ENCODE measurements at places on chromosomes 16 and 17.

DNA sequence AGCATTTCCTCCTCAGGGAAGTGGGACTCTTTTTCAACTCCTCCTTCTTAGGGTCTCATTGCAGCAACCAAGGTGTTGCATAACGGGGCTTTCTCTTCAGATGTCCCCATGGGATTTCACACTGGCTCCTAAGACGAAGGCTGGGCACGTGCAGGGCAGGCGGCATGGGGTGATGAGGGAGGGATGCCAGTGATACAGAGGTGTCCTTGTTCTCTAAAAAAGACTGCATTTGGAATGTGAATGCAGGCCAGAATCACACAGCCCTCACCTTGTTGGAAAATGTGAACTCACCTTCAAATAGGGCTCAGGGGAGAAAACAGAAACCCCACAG lies 105.6 kb downstream of the XYLT1 start:
- no peak for DNase-seq

DNA sequence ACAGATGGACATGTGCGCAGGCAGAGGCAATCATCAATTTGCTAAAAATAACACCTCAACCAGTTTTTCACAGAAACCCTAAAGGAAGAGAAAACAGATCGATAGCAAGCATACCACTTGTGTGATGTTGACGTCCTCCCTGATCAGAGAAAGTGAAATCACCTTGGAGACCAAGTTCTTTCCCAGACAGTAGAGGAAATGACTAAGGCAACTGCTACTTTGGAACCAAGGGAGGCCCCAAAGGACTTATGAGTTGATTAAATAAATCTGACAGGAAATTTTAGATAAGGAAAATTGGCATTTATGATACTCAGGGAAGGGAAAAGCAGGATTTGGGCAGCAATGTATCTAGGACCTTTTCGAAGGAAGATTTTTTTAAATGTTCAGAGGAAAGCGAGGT lies 267.1 kb upstream of the ASIC2 start:
- DNase-seq: no peak

GRCh38 chr17:42530952-42531454 lies 5.0 kb upstream of the NAGLU start:
- DNase-seq: no peak

- no peak for DNase-seq
These were observed 39.4 kb upstream of the PHB1 start for GRCh38 chr17:49454050-49454449.

GRCh38 chr17:39636927-39637736 lies at the start of gene STARD3:
STARD3 (plus strand) TSS chr17:39637144; CDS start chr17:39653532, 16,388 bp downstream.
- DNase-seq: peak; percentile 89

DNA sequence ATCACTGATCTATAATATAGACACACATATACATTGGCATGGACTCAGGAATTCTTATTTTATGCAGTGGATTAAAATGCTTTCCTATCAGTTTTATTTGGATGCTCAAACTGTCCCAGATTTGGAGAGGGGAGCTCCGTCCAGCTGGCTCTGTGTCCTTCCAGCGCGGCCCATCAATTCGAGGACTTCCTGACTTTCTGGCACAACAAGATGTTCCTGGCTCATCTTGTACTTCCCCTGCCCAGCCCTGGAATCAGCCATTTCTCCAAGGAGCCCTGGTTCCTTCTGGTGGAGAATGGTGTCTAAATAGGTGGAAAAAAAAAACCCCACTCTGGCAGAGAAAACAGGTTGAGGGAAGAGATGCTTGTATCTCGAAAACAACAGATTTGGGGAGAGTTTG lies 94.5 kb downstream of the CRISPLD2 start:
- DNase-seq: no peak

GRCh38 chr17:57676543-57676942 lies 68.6 kb downstream of the CCDC182 start:
- DNase-seq: no peak

DNA sequence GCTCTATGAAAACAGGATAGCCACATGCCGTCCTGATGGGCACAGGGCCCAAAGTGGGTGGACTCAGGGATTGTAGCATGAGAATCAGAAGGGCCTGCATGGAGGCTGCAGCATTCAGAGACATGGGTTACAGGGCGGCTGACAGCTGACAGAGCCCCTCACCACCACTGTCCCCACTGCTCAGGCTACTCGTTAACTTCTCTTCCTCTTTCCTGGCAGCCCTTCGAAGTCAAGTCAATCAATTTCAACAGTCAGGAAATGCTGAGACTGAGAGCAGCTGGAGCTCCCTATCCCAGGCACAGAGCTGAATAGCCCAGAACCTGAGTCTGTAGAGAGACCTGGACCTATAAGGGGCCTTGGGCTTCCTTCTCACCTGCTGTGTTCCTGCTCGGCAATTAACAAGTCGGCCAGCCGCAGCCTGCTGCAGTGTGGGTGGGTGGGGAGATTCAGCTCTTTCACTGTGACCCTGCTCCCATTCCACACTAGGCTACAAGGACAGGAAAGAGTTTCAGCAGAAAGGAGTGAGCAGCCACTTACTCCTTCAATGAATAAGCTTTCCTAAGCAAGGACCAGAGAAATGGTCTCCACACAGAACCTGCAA lies 76.9 kb downstream of the TEX14 start:
- DNase-seq: no peak

DNA sequence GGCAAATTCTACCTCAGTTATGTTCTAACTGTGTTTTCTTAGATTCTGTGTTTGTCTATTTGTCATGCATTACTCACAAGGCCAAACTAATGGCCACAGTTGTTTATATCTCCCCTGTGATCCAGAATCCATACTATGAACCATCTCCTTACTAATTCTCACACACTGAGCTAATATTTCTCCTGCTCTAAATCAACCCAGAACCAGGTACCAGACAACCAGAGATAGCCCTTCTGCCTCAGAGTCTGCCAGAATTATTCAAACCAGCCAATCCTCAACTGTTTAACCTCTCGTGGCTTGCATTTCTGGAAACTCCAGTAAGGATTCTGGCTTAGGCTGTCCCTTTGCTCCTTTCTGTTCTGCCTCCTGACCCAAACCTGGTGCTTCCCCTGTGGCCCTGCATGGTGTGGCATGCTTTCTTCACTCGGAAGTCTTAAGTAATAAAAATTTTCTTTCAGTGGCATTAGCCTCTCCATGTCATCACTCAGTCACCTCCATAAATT lies 59.4 kb downstream of the EFCAB5 start:
- no peak for DNase-seq

DNA sequence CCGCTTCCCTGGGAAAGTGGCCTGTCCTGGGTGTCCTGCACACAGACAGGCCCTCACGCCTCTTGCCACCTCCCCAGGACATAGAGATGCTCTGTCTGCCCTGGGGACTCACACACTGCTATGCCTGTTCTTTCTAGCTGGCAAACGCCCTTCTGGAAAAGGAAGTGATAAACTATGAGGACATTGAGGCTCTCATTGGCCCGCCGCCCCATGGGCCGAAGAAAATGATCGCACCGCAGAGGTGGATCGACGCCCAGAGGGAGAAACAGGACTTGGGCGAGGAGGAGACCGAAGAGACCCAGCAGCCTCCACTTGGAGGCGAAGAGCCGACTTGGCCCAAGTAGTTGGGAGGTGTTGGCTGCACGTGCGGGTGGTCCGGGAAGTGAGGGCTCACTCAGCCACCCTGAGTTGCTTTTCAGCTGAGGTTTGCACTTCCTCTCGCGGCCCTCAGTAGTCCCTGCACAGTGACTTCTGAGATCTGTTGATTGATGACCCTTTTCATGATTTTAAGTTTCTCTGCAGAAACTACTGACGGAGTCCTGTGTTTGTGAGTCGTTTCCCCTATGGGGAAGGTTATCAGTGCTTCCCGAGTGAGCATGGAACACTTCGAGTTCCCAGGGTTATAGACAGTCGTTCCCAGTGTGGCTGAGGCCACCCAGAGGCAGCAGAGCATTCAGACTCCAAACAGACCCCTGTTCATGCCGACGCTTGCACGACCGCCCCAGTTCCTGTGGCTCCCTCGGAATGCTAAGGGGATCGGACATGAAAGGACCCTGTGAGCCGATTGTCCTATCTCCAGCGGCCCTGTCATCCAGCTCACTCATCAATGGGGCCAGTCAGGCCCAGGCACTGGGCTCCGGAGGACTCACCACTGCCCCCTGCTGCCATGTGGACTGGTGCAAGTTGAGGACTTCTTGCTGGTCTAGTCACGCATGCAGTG lies 3.5 kb upstream of the RPL13 start:
- peak; percentile 83 for DNase-seq

- no peak for DNase-seq
These were observed 1.1 kb downstream of the VASN start for GRCh38 chr16:4372578-4373355.

GRCh38 chr17:63998721-63999679 lies 849 bp downstream of the PRR29 start:
- DNase-seq: no peak

- no peak for DNase-seq
These were observed 29.3 kb downstream of the PRSS54 start for GRCh38 chr16:58265480-58266052.

- DNase-seq: no peak
These were observed 8.2 kb downstream of the POLR2C start for GRCh38 chr16:57470711-57471110.

GRCh38 chr17:14919631-14920213 lies 345.4 kb downstream of the PMP22 start:
- no peak for DNase-seq

GRCh38 chr17:73976676-73977521 lies 226.6 kb upstream of the RPL38 start:
- DNase-seq: no peak

GRCh38 chr17:79813297-79814126 lies 16.6 kb upstream of the CBX8 start:
- DNase-seq: no peak

DNA sequence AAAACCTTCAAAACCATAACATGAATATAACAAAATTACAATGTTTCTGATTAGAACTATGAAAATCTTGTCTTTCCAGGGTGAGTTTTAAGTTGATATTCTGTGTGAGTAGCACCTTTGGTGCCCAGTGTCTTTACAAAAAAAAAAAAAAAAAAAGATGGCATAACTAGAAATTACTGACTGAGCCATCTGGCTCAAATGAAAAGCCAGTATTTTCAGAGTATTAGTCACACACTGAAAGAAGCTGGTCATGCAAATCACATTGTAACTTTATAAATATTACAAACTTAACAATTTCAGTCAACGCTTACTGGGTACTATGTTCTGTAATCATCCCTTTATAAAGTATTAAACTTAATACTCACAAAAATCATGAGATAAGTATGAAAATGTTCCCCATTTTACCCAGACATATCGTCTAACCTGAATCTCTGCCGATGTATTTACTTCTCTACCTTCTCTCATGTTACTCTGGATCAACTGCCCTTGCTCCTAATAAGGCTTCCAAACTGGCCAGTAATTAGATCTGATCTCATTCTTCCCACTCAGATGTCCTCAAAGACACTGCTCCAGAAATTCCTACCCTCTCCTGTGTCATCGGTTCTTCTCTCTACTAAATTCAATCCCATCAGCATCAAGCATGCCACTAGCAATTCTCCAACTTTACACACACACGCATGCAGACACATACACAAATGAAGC lies 25.4 kb downstream of the UBE2G1 start:
- DNase-seq: no peak

GRCh38 chr17:81135505-81136278 lies 29.6 kb upstream of the PVALEF start:
- no peak for DNase-seq

- no peak for DNase-seq
These were observed 94.9 kb upstream of the GOT2 start for GRCh38 chr16:58828901-58829545.

DNA sequence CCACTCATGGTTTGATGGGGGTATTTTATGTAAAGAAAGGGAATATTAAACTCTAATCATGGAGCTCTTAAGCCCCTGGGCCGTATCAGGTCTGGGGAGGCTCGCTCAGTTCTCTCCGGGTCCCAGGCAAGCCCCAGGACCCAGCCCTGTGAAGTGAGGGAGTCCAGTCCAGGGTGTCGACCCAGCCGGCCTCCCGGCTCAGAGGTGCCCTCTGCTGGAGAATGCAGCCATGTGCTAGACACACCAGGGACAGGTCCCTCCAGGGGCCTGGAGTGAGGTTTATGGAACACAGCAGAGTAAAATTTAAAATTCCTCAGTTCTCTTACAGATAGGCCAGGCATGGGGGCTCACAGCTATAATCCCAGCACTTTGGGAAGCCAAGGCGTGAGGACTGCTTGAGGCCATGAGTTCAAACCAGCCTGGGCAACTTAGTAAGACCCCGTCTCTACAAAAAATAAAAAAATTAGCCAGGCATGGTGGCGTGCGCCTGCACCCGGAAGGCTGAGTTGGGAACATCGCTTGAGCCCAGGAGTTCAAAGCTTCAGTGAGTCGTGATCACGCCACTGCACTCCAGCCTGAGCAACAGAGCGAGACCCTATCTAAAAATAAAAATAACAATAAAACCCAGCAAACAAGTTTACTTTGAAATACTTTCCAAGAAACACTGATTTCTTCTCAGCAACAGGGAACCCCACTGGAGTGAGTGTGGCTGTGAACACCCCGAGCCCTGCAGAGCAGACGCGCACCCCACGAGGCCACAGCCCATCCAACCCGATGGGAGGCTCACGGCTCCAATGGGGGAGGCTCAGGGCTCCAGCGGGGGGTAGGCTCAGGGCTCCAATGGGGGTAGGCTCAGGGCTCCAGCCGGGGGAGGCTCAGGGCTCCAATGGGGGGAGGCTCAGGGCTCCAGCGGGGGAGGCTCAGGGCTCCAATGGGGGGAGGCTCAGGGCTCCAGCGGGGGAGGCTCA lies 72.2 kb downstream of the ZNF778 start:
- peak; percentile 73 for DNase-seq

DNA sequence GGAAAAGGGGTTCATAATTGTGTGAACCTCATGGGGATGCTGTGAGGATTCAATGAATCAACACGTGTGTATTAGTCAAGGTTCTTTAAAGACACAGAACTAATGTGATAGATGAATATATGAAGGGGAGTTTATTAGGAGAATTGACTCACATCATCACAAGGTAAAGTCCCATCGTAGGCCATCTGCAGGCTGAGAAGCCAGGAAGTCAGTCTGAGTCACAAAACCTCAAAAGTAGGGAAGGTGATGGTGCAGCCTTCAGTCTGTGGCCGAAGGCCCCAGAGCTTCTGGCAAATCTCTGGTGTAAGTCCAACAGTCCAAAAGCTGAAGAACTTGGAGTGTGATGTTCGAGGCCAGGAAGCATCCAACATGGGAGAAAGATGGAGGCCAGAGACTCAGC lies 413.4 kb downstream of the CDH13 start:
- peak; percentile 15 for DNase-seq

GRCh38 chr16:67544329-67544841 lies 15.8 kb downstream of the RIPOR1 start:
- no peak for DNase-seq

GRCh38 chr17:54426296-54426886 lies 474.3 kb upstream of the TOM1L1 start:
- DNase-seq: peak; percentile 4

Data from activated CD4-positive, alpha-beta T cell treated with anti-CD3 and anti-CD28 coated beads, Interleukin-2, Interleukin-4, amounts not matched to agents 100 ng/mL and 50 ng/mL, durations not matched to agents 16 hours and 8 hours (primary cell).